ENCODE measurements at places on chromosomes 11 and 22. TPM values are rescaled to one million over a fixed set of nuclear protein-coding genes. Genes with fewer than 3 reads are reported as not detected.

The CD3G gene
- total RNA-seq: not detected

The OR52I2 gene
- not detected for total RNA-seq

The FAM83F gene
- total RNA-seq: 0.36 TPM

The SOX6 gene
- 39.6 TPM for total RNA-seq

The SUSD2 gene
- 0.62 TPM for total RNA-seq

The TOMT gene
- total RNA-seq: not detected

The BARX2 gene
- total RNA-seq: not detected

The SLC35E4 gene
- 2.8 TPM for total RNA-seq

Data from melanocyte of skin (primary cell).